ENCODE measurements at places on chromosomes 7 and 10.

DNA sequence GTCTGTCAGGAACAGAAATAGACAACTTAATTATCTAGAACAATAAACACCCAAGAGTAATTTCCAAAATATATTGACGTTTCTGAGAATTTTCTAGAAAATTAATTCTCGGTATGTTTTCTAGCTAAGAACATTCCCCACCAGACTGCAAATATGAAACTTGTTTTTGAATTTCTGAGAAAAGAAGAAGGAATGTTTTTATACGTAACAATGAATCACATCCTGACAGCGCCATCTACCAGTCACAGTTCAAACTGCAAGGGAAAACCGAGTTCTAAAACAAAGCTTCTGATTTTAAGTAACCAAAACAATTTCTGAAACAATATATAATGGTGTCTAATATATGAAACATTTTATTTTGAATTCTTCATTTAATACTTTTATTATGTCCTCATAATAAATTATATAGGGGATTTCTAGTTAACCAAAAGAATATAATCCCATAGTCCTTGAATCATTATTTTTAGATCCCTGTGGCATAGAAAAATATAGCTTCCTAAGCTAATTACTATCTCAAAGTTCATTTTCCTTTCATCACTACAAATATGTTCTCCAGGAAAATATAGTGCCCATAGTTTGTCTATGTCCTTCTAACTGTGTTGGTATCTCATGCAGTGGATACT is 34.5 kb upstream of the MEOX2 start:
- no peak for DNase-seq

DNA sequence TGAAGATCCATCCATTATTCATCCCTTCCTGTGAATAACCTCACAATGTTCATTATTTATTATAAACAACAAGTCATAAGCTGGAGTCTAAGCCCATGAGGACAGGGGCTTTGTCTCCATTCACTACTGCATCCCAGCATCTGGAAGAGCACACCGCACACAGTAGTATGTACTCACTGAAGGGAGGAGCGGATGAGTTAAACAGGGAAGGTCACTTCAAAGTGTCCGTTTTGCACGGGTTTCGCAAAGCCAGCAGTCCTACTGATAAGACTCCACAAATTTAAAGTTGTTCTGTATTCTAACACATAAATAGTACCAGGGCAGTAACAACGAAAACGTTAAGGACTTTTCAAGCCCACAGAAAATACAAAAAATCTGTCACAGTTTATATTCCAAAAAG is 167.9 kb downstream of the PARD3 start:
- DNase-seq = no peak

DNA sequence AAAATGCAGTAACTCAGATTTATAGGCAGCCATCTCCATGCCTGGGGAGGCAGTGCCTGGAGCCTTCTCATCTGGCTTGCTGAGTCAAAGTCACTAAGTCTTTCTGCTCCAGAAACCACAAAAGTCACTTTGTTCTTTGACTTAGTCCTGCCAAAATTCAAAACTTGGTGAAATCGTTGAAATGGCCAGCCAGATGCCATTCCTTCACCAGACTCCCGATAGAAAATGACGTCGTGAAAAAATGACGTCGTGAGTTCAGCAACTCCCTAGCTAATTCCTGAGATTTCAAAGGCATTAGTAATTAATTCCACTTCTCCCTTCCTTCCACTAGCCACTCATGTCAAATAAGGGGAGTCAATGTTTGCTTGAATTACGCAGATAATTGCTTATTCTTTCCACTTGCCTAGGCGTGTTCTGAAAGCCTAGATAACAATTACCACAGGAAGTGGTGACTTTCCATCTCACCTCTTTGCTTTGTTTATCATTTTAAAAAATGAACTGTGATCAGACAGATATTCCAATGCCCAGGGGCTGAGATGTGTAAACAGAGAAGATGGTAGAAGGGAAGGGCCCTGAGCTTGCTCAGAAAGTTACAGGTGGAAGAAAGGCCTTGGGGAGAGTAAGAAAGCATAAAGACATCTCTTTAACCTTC is 48.5 kb upstream of the OSBPL3 start:
- no peak for DNase-seq

DNA sequence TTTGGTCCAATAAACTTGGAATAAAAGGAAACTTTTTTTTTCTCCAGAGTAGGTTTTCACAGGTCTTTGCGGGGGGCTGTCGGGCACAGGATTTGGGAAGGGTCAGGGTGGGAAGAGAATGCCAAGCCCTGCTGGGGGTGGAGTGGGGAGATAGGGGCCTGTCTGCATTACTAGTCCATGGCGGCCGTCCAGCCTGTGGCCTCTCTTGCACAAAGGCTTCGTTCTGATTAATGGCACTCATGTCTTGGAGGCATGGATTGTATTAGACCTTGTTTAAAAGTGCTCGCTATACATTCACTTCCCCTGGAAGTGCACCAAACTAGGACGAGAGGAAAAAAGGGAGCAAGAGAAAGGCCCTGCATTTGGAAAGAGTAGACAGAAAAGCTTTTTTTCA is 37.2 kb downstream of the LRMDA start:
- no peak for DNase-seq

DNA sequence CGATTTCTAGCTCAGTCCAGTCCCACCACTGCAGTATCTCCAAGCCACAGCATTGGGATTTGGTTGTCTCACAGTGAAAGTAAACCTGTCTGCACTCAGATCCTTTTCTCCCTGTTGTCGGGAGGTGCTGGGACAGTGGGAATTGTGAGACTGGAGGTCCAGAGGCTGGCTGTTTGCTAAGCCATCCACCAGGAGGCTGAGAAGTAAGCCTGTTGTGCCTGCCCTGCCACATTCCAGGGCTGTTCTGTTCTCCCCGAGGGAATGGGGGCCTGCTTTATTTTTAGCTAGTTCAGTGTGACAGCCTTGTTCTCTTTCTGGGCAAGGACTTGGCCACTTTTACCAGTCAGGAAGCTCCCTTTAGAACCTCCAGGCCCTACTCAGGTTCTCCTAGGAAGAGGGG is 54.9 kb downstream of the HK1 start:
- no peak for DNase-seq

DNA sequence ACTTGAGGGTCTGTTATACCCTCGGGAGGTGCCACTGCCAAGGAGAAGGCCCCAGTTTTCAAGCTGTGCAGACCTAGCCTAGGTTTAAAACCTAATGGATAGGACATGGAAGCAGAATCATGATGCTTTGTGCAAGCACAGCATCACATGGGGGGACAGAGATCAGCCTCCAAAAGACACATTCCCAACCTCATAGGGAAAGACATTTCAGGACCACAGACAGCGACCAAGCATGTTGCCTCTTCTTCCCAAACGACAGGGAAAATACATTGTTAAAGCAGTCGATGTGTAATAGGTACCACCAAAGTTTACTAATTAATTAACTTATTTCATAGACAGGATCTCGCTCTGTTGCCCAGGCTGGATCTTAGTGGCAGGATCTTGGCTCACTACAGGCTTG is 573.9 kb downstream of the TCERG1L start:
- DNase-seq = no peak
